ENCODE measurements at places on chromosomes 3 and 15. TPM values are rescaled to one million over a fixed set of nuclear protein-coding genes. Genes with fewer than 3 reads are reported as not detected.

The C3orf85 gene
- not detected for total RNA-seq

The ERICH6 gene
- total RNA-seq = 0.31 TPM

The ASB14 gene
- total RNA-seq = not detected

The SNX22 gene
- total RNA-seq = 0.41 TPM

The SIDT1 gene
- total RNA-seq = 0.92 TPM

DNA sequence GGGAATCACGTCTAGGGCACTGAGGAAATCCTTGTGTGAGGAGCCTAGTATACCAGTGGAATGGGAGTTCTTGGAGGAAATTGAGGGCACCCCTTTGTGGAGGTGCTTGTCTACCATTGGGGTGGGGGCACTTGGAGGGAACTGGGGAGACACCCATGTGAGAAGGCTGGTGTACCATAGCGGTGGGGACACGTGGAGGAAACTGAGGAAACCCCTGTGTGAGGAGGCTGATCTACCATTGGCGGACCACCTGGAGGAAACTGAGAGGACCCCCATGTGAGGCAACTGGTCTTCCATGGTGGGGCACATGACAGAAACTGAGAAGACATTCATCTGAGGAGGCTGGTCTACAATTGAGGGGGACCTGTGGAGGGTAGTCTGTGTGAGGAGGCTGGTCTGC, 164.5 kb downstream of the FBLN2 start:
- H3K27me3 ChIP-seq = peaks cover 43% of the 10 kb centered on the region
- H3K36me3 ChIP-seq = peaks cover 56% of the 10 kb centered on the region
- no peak overlapping the region for H3K27ac ChIP-seq

GRCh38 chr3:85255949-85256348, 297.2 kb downstream of the CADM2 start:
- H3K36me3 ChIP-seq = no peaks in the 10 kb centered on the region
- DNase-seq = peak; percentile 6
- H3K4me1 ChIP-seq = peaks cover 5% of the 10 kb centered on the region

- H3K4me3 ChIP-seq = no peak overlapping the region
- no peak overlapping the region for H3K27ac ChIP-seq
- peaks cover 2% of the 10 kb centered on the region for H3K27me3 ChIP-seq
- H3K4me1 ChIP-seq = no peaks in the 10 kb centered on the region
- no peaks in the 10 kb centered on the region for H3K36me3 ChIP-seq
- DNase-seq = no peak
Observed at GRCh38 chr15:87365186-87365585, 891.4 kb downstream of the NTRK3 start.

DNA sequence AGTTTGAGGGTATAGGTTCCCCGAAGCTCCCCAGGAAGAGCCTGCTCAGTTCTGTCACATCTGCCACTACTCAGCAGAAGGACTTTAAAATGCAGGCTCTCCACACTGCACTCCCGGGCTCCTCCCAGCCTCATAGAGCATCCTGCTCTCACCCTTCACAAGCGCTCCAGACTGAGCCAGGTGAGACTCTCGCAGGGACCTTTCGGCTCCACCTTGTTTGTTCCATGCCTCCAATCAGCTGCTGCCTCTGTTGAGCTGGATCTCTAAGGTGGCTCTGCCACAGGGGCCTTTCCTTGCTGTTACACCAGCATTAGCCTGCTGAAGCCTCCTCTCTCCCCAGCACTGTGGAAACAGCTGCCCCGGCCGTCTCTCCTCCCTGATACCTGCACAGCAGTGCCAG, 56.1 kb downstream of the SLCO3A1 start:
- no peak overlapping the region for H3K27ac ChIP-seq
- H3K4me3 ChIP-seq = no peak overlapping the region
- peaks cover 7% of the 10 kb centered on the region for H3K4me1 ChIP-seq
- peaks cover 2% of the 10 kb centered on the region for H3K27me3 ChIP-seq

DNA sequence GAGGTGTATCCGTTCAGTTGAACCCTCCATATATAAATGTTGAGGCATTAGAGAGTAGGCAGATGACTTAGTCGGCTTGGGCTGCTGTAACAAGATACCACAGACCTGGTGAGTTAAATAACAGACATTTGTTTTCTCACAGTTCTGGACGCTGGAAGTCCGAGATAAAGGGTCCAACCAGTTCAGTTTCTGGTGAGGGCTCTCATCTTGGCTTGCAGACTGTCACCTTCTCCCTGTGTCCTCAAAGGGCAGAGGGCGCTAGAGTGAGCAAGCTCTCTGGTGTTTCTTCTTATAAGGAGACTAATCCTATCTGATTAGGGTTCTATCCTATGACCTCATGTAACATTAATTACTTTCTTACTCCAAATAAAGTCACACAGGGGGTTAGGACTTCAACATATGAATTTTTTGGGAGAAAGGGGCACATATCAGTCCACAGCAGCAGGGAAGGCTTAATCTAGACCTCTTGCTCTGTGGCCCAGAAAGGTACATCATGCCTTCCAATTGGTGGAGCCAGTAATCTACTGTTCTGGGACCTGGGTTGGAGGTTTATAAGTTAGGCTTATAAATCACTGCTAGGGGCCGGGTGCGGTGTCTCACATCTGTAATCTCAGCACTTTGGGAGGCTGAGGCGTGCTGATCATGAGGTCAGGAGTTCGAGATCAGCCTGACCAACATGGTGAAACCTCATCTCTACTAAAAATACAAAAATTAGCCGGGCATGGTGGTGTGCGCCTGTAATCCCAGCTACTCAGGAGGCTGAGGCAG, 26.3 kb upstream of the SLC28A2 start:
- H3K27me3 ChIP-seq = no peaks in the 10 kb centered on the region
- no peak overlapping the region for H3K27ac ChIP-seq
- H3K4me3 ChIP-seq = no peak overlapping the region
- no peaks in the 10 kb centered on the region for H3K36me3 ChIP-seq
- H3K4me1 ChIP-seq = no peaks in the 10 kb centered on the region

GRCh38 chr3:45760878-45761711, 35.2 kb downstream of the SLC6A20 start:
- H3K27me3 ChIP-seq = peaks cover 1% of the 10 kb centered on the region
- H3K36me3 ChIP-seq = peaks cover 4% of the 10 kb centered on the region

DNA sequence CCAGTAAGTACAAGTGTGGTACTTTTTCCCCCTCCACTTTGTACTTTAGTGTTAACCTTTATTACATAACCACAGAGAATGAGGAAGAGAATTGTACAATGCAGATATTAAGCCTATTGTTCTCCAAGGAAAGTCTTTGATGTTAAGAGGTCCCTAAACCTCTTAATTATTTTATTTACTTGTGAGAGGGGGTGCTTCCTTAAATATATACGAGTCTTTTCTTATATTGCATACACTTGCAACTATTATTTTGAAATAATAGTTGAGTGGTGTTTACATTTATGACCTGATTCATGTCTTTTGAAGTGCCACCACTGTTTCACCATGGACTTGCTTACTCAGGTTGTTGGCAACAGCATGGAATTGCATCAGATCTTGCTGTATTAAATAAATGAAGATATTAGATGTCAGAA, 10.1 kb downstream of the USP3 start:
- peaks cover 26% of the 10 kb centered on the region for H3K4me1 ChIP-seq
- DNase-seq = no peak
- no peak overlapping the region for H3K4me3 ChIP-seq
- no peak overlapping the region for H3K27ac ChIP-seq

DNA sequence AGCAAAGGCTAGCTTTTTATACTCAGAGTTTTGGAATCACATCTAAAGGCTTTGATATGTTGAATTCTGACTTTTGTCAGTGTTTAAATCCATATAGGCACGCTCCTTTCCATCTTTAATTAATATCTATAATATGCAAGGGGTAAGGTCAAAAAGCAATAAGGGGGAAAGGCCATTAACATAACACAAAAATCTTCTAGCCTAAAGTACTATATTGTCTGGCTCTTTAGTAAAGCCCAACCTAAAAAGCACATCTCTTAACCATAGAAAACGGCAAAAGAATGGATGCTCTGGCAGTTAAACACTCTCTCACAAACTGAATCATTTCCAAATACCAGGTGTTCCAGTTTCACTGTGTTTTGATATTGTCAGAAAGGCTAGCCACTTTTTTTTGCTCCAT, 76.4 kb downstream of the EFL1 start:
- H3K27ac ChIP-seq = no peak overlapping the region
- peaks cover 4% of the 10 kb centered on the region for H3K4me1 ChIP-seq
- no peak overlapping the region for H3K4me3 ChIP-seq

- H3K4me3 ChIP-seq = peak overlapping the region; percentile 98
- H3K27ac ChIP-seq = peak overlapping the region; percentile 99
- H3K4me1 ChIP-seq = peaks cover 19% of the 10 kb centered on the region
- peaks cover 2% of the 10 kb centered on the region for H3K27me3 ChIP-seq
- H3K36me3 ChIP-seq = peaks cover 9% of the 10 kb centered on the region
- DNase-seq = no peak
Observed at GRCh38 chr15:44710236-44711095, 657 bp downstream of the PATL2 start.

- H3K27ac ChIP-seq = peak overlapping the region; percentile 94
- peaks cover 59% of the 10 kb centered on the region for H3K4me1 ChIP-seq
- no peak for DNase-seq
- peaks cover 7% of the 10 kb centered on the region for H3K27me3 ChIP-seq
- H3K36me3 ChIP-seq = peaks cover 55% of the 10 kb centered on the region
- H3K4me3 ChIP-seq = peak overlapping the region; percentile 69
Observed at GRCh38 chr3:183490211-183490601, 61.8 kb upstream of the MCF2L2 start.
